Sciatic nerve (tissue), 2 donors: ENCODE measurements at places on chromosomes 1 and 21.

GRCh38 chr21:40685141-40685540, 161.8 kb downstream of the DSCAM start:
- no peak for DNase-seq

DNA sequence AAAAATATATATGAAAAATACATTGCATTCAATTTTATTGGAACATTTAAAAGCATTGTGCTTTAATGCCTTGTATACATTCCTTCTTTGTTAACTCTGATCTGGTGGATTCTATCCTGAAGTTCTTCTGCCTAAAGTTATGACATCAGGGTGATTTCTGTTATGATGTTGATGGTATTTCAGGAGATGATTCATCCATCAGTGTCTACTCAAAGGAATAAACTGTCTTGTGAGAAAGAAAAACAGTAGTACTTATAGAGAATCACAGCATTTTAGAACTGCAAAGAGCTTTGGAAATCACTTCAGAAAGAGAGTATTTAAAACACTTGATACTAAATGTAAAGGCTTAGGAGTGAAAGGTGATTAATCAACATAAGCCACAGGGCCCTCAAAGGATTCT, 155.7 kb downstream of the PTPRC start:
- DNase-seq: no peak

- DNase-seq: no peak
These were observed 74.3 kb upstream of the TRABD2B start for GRCh38 chr1:48071513-48071912.

DNA sequence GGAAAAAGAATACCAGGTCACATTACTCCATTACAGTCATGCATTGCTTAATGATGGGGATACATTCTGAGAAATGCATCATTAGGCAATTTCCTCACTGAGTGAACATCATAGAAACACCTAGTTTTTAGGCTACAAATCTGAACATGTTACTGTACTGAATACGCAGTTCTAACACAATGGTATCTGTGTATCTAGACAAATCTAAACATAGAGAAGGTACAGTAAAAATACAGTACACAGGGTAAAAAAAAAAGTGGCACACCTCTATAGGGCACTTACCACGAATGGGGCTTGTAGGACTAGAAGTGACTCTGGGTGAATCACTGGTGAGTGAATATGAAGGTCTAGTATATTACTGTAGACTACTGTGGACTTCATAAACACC, 115.7 kb downstream of the AKT3 start:
- no peak for DNase-seq

- DNase-seq: no peak
These were observed 80.8 kb downstream of the C21orf91 start for GRCh38 chr21:17738176-17738953.

GRCh38 chr1:91653183-91653582, 152.5 kb downstream of the CDC7 start:
- DNase-seq: no peak

- DNase-seq: no peak
These were observed 25.9 kb downstream of the GNPAT start for GRCh38 chr1:231266811-231267322.

DNA sequence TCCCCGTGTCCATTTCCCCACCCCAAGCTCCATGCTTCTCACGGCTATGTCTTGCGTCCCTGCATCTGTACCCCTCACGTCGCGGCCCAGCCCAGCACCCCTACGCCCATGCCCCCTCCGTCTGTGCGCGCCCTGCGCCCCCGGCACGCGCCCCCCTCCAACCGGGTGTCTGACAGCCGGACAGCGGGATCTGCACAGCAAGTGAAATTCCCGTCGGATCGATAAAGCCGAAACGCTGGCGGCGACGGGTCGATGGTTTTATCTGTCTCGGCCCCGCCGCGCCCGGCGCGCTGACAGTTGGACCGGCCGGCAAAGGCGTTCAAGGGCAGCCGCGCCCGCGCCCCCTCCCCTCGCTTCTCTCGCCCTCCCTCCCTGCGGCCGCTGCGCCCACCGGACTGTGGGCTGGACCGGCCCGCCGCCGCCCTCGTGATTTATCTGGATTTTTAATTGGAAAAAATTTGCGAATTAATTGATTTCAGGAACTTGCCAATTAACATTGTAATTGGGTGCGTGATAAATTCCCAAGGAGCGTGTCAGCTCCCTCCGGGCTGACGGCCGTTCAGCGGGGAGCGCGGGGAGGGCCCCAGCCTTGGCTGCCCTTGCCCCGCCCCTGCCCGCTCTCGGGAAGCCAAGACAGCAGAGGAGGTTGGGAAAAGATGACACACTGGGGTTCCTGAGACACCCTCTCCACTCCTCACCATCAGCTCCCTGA, 57.1 kb downstream of the TMEM53 start:
- DNase-seq: no peak

GRCh38 chr1:41345434-41346075, 15.7 kb upstream of the FOXO6 start:
- peak; percentile 30 for DNase-seq

GRCh38 chr1:219143735-219144134, 29.9 kb upstream of the LYPLAL1 start:
- DNase-seq: no peak

DNA sequence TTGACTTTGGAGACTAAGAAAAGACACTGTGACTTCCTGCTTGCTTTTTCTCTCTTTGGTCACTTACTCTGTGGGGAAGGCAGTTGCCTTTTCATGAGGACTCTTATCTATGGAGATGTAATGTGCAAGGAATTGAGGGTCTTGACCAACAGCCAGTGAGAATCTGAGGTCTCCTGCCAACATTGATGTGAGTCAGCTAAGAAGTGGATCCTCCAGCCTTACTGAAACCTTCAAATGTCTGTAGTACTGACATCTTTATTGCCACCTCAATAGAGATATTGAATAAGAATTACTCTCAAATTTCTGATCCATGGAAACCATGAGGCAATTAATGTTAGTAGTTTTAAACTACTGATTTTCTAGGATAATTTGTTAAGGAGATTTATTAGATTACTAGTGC, 598.4 kb downstream of the ADGRL2 start:
- no peak for DNase-seq

- no peak for DNase-seq
These were observed 811.3 kb upstream of the ADGRL2 start for GRCh38 chr1:80989455-80989854.

DNA sequence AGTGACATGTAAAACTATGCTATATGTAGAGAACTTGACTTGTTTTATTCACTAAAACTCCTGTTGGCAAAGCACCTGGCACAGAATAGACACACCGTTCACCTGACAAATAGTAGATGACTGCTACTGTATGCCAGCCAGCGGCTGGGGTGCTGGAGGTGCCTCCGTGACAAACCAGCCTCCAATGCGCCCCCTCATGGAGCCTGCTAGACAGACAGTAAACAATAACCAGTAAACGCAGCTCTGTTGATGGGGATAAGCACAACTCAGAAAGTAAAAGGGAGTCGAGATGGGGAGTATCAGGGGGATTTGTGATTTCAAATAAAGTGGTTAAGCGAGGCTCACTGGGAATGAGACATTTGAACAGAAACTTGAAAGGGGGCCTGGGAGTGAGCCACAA, 107.2 kb downstream of the PRDM2 start:
- no peak for DNase-seq

DNA sequence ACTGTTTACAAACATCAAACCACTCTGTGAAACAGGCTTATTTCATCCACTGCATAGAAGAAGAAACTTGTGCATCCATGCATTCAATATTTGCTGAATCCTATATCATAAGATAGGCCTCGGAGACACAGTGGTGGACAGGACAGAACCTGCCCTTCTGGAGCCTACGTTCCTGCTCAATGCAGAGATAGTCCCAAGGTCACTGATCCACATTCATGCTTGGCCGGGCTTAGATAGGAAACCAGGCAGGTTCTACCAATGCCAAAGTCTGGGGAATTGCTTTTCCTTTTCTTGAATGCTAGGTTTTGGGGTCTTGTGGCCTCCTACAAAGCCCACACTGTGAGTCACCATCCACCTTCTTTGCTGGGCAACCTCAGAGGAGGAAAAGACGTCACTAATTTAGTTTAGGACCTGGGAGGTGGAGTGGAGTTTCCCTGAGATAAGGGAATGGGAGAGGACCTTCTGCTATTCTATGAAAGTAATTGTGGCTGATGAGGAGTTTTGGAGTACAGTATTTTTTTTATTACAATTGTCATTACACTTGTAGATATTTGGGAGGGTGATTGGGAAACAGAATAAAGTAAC, 99.7 kb upstream of the CD34 start:
- DNase-seq: no peak

DNA sequence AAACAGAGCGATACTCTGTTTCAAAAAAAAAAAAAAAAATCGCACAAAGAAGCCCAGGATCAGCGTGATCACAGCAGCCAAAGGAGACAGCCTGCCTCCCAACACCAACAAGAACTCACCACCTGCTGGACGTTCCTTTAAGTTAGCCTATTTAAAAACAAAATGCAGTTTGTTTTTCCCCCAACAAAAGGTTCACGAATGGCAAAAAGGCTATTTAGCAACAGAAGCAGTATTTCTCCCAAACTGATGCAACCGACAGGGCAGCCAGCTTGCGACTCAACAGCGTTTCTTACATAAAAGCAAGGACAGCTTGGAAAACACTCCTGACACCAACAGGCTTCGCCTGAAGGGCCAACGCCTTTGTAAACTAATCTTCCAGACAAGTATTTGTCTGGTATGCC, 6.8 kb downstream of the SSU72 start:
- DNase-seq: no peak

DNA sequence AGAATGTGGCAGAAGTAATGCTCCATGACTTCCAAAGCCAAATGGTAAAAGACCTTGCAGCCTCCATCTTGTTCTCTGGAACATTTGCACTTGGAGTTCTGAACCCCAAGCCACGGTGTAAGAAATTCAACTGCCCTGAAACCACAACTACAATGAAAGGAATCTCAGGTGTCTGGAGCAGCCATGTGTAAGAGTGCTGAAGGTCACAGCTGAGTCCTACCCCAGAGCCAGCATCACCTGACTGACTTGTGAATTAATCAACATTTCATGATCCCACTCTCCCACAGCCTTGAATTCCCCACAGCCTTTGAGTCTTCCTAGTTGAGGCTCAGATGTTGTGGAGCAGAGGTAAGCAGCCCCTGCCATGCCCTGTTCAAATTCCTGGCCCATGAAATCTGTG, 192.8 kb upstream of the CAMK1G start:
- DNase-seq: no peak

DNA sequence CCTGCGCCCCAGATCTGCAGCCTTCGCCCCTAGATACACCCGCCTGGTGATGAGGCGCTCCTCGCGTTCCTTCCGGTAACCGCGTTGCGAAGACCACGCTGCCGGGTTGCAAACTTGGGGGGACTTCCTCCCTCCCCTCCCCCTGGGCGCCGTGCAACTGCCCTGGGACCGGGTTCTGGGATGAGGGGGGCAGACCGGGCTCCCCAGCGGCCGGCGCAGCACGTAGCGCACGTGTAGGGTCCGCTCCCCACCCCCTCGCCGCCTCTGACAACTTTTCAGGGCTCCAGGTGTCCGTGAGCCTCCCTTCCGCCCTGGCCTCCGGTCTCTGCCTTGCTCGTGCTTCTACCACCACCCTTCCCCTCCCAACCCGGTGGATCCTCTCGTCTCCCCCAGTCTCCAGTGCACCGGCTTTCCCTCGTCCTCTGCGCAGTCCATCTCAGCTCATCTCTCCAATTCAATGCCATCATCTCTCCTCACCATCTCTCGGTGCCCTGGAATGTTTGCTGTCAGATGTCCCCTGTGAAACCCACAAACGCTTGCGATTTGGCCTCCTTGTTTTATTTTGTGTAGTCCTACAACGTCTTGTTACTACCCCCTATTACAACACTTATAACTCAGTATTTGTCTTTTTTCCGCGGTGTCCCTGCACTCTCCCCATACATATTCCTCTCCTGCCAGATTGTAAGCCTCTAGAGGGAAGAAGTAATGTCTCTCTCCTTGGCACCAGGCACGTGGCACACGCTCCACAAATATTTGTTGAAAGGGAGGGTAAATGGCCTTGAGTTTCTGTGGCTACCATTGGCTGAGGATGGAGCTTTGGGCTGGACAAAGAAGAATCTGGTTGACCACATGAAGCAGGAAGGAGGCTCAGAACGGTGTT, 782 bp downstream of the PCAT6 start:
- DNase-seq: peak; percentile 60

GRCh38 chr1:66552829-66553228, 18.9 kb downstream of the SGIP1 start:
- no peak for DNase-seq

GRCh38 chr1:22922640-22923039, 50.0 kb downstream of the LACTBL1 start:
- no peak for DNase-seq

DNA sequence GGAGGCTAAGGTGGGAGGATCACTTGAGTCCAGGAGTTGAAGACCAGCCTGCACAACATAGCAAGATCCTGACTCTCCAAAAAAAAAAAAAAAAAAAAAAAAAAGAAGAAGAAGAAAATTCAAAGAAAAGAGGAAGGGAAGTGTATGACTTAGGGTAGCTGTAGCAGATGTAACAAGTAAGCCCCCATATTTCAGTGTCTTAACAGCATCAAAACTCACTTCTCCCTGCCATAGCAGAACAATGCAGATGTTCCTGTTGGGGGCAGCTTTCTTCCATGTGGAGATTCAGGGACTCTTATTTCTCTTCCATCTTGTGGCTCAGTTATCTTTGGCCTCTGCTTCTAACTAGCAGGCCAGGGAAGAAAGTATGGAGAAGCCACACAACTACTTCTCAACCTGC, 10.2 kb upstream of the PTGFRN start:
- no peak for DNase-seq

DNA sequence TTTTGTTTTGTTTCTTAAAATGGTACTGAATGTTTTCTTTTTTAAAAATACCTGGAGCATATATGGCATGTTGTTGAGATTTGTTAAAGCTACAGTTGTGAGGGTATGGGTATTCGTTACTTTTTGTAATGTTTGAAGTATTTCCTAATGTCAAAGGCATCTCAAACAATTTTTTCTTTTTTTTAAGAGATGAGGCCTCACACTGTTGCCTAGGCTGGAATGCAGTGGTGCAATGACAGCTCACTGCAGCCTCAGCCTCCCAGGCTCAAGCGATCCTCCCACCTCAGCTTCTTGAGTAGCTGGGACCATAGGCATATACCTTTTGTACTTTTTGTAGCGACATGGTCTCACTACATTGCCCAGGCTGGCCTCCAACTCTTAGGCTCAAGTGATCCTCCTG, 16.1 kb downstream of the CLCN6 start:
- peak; percentile 10 for DNase-seq

DNA sequence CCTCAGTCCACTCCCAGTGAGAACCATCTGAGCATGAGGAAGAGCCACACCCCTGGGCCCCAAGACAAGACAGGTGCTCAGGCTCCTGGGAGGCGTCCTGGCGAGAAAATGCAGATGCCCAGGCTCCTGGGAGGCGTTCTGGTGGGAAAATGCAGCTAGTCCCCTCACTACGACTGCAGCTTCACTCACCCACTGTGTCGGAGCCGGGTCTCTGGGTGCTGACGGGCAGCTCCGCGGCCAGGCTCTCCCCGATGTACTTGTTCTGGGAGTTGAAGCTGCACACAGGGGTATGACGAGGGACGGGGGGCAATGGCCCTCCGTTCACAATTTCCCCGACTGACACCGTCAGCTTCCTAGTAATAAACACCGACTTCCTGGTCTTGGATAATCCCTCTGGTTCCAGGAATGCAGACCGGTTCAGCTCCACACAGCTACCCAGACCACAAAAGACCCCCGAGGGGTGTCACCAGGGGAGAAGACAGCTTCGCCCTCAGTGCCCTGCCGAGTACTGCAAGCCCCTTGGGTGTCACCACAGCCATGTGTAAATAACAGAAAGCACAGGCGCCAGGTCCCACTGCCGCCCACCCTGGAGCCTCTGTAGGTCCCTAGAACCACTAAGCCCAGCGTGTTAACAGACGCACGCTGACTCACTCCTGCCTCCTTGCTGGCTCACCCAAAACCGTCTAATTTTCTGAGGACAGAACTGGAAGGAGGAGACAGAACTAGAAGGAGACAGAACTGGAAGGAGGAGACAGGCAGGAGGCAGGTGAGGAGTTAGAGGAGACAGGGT, 19.5 kb downstream of the MCM3AP start:
- DNase-seq: no peak
